ENCODE measurements at places on chromosomes 12 and 14.

DNA sequence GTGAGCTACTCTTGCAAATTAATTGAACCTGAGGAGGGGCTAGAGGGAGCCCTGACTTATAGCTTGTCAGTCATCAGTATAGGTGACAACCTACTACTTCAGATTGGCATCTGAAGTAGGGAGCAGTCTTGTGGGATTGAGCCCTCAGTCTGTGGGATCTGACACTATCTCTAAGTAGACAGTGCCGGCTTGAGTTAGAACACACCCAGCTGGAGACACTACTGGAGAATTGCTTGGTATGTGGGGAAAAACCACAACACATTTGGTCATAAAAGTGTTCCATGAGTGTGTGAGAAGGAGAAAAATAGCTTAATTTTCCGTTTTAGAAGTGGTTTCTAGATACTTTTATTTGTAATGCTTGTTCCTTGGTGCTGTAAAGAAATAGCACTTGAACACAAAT is 30.5 kb upstream of the DDHD1 start:
- DNase-seq: no peak

GRCh38 chr14:68787092-68787992 is 5.5 kb downstream of the ZFP36L1 start:
- DNase-seq: peak; percentile 57

- DNase-seq: no peak
Measured at GRCh38 chr12:13431041-13431440, 234.5 kb downstream of the EMP1 start.

DNA sequence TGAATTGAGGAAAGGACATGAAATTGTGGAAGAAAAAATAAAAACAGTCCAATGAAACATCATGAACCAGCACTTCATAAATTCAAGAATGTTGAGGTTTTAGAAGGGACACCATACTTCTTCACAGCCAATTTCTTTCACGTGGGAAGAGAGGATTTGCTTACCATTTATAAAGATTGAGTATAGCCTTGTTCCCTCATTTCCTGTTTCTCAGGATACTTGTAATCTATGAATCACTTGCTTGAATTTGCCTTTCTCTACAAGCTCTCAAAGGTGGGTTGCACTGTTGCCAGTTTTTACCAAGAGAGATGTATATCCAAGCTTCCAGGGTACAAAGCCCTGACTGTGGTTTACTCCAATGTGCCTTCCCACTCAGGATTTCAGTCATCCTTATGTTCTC is 116.1 kb downstream of the DUSP6 start:
- DNase-seq: no peak

DNA sequence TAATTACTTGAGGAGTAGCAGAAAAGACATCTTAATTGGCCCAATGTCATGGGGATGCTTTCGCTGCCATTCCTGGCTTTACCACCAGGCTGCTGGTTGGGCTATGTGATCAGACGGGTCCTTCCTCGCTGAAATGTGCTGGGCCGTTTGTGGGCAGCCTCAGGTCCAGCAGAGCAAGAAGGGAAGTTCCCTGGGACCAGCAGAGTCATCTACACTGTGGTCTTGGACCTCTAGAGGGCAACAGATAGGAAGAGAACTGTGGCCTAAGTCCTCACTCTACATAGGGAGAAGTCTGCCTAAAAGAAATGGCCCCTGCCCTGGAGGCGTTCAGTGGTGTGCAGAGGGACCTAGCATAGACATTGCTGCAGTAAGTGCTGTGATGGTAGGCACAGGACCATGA is 10.9 kb downstream of the EVL start:
- peak; percentile 67 for DNase-seq

Measured in pons (tissue), 1 donor.